Activated CD4-positive, alpha-beta T cell treated with anti-CD3 and anti-CD28 coated beads for 36 hours (primary cell): ENCODE measurements at places on chromosomes 7 and 10. TPM values are rescaled to one million over a fixed set of nuclear protein-coding genes. Genes with fewer than 3 reads are reported as not detected.
A peak's percentile ranks its signal among the peaks of the same experiment; 100 is the strongest.

Gene MICALL2
- total RNA-seq, result 1.9 TPM

Gene ZCCHC24
- 0.53 TPM for total RNA-seq

Gene ASB10
- total RNA-seq, result not detected

Gene OPN1SW
- not detected for total RNA-seq

Gene PHF14
- 40.3 TPM for total RNA-seq

Gene OR2A1
- not detected for total RNA-seq

Gene MIOS
- total RNA-seq, result 45.7 TPM

- H3K36me3 ChIP-seq, result no peaks in the 10 kb centered on the region
- H3K4me1 ChIP-seq, result peaks cover 9% of the 10 kb centered on the region
- H3K27ac ChIP-seq, result no peak overlapping the region
- H3K27me3 ChIP-seq, result no peaks in the 10 kb centered on the region
- H3K4me3 ChIP-seq, result no peak overlapping the region
These were observed 160.6 kb downstream of the LCOR start for GRCh38 chr10:96992721-96993120.

DNA sequence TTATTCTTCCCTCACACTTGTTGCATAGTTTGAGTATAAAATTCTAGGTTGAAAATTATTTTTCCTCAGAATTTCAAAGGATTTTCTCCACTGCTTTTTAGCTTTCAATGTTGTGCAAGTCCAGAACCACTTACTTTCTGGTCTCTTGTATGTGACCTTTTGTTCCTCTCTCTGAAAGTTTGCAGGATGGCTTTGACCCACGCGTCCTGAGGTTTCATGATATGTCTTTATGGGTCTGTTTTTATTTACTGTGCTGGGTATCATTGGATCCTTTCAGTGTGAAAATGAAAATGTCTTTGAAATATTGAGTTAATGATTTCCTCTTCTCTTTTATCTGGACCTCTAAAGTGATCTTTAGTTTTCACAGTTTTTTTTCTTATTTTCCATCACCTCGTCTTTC, 38.5 kb downstream of the C1GALT1 start:
- H3K36me3 ChIP-seq, result peaks cover 40% of the 10 kb centered on the region
- H3K27ac ChIP-seq, result no peak overlapping the region
- DNase-seq, result no peak
- peaks cover 33% of the 10 kb centered on the region for H3K4me1 ChIP-seq

GRCh38 chr7:106855540-106856132, 9.4 kb upstream of the PIK3CG start:
- peaks cover 2% of the 10 kb centered on the region for H3K27me3 ChIP-seq
- peaks cover 3% of the 10 kb centered on the region for H3K4me1 ChIP-seq
- H3K36me3 ChIP-seq, result no peaks in the 10 kb centered on the region
- H3K4me3 ChIP-seq, result no peak overlapping the region

GRCh38 chr7:29122081-29122480, 24.3 kb downstream of the CPVL start:
- H3K4me1 ChIP-seq, result no peaks in the 10 kb centered on the region
- no peak overlapping the region for H3K27ac ChIP-seq
- no peaks in the 10 kb centered on the region for H3K36me3 ChIP-seq
- H3K4me3 ChIP-seq, result no peak overlapping the region

- H3K27ac ChIP-seq, result no peak overlapping the region
- DNase-seq, result no peak
- no peak overlapping the region for H3K4me3 ChIP-seq
- H3K4me1 ChIP-seq, result peaks cover 2% of the 10 kb centered on the region
- H3K27me3 ChIP-seq, result no peaks in the 10 kb centered on the region
These were observed 4.4 kb upstream of the ABHD11 start for GRCh38 chr7:73742753-73743641.

- H3K4me3 ChIP-seq, result no peak overlapping the region
- H3K36me3 ChIP-seq, result no peaks in the 10 kb centered on the region
- peaks cover 7% of the 10 kb centered on the region for H3K4me1 ChIP-seq
- no peak overlapping the region for H3K27ac ChIP-seq
- no peak for DNase-seq
- H3K27me3 ChIP-seq, result peaks cover 2% of the 10 kb centered on the region
These were observed 150.3 kb upstream of the NRP1 start for GRCh38 chr10:33484787-33485186.

GRCh38 chr10:71472912-71473311, 76.2 kb downstream of the CDH23 start:
- no peaks in the 10 kb centered on the region for H3K27me3 ChIP-seq
- no peak overlapping the region for H3K4me3 ChIP-seq
- no peaks in the 10 kb centered on the region for H3K4me1 ChIP-seq
- no peak for DNase-seq

- DNase-seq, result peak; percentile 94
- peak within 1 kb of the TSS; percentile 91 for H3K27ac ChIP-seq
- peak within 1 kb of the TSS; percentile 88 for H3K4me3 ChIP-seq
- peaks cover 37% of the 10 kb centered on the region for H3K4me1 ChIP-seq
These were observed at the start of gene SLC37A3 for GRCh38 chr7:140397784-140398750. Gene SLC37A3 (minus strand): TSS chr7:140398530. CDS start chr7:140382526, 16,004 bp downstream.

DNA sequence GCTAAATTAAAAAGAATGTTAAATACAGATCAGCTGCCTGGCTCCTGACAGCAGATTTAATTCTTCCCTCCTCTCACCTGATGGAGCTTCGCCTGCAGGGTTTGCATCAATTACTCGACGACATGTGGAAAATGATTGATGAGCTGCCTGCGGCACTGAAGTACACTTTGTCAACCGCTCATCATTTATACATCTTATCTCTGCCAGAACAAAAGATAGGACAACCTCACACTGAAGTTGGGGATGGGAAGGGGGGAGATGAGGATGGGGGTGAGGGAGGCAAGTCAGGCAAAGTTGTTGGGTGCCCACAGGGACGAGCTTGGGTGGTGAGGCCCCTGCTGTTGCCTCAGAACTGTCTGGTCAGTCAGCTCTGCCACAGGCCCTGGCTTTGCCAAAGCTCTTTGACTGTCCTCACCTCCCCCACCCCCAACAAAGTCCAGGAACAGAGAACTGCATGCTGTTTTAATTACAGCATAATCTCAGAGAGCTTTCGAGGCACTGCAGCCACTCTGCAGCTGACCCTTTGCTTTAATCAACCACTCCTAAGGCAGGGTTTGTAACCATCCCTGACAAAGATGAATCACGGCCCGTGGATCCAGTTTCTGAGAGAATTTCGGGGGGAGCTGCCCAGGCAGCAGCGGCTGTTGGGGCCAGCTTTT, 702.3 kb downstream of the LRMDA start:
- no peaks in the 10 kb centered on the region for H3K36me3 ChIP-seq
- H3K4me1 ChIP-seq, result no peaks in the 10 kb centered on the region
- no peaks in the 10 kb centered on the region for H3K27me3 ChIP-seq

GRCh38 chr10:126012485-126012884, 116.1 kb downstream of the FANK1 start:
- no peak for DNase-seq
- H3K4me1 ChIP-seq, result peaks cover 6% of the 10 kb centered on the region

- H3K27ac ChIP-seq, result no peak overlapping the region
- peaks cover 17% of the 10 kb centered on the region for H3K36me3 ChIP-seq
- no peak overlapping the region for H3K4me3 ChIP-seq
These were observed 49.9 kb downstream of the BUB3 start for GRCh38 chr10:123204127-123204461.

DNA sequence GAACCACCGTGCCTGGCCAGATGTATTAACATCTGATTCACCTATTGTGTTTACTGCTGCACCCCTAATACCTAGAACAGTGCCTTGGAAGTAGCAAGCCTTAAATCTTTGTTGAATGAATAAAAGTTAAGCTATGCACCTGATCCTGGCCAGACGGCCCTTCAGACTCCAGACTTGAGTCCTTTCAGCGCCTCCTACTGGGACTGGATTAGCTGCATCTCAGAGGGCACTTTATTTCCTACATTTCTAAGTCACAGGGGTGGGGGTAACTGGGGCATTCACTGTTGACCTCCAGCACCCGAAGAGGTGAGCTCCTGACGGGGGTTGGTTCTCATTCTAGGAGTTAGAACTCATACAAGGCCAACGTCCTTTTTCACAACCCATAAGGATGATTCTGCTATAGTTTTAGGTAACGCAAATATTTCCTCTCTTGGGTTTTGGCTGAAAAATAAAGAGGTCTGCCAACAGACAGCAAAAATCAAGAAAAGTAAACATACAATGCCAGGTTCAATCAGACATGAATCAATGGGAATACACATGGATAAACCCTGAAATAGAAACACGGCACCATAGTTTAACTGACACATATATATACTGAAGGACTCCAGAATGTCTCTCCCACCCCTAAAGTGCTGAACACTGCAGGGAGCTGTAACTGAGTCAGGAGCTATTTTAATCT, 48.0 kb upstream of the DLG5 start:
- H3K4me3 ChIP-seq, result no peak overlapping the region
- H3K27ac ChIP-seq, result no peak overlapping the region
- peaks cover 30% of the 10 kb centered on the region for H3K36me3 ChIP-seq
- peak; percentile 20 for DNase-seq
- no peaks in the 10 kb centered on the region for H3K27me3 ChIP-seq

DNA sequence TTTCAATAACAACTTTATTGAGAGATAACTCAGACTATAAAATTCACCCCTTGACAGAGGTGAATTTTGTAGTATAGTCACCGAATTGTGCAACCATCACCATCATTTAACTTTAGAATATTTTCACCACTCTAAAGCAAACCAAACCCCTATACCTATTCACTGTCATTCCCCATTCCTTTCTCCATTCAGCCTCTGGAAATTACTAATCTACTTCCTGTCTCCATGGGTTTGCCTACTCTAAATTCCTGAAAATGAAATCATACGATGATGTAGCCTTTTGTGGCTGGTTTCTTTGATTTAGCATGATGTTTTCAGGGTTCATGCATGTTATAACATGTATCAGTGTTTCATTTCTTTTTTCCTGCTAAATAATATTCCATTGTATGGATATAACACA, 15.6 kb upstream of the LMTK2 start:
- H3K27me3 ChIP-seq, result peaks cover 10% of the 10 kb centered on the region
- H3K36me3 ChIP-seq, result no peaks in the 10 kb centered on the region
- H3K4me1 ChIP-seq, result no peaks in the 10 kb centered on the region
- no peak for DNase-seq
- no peak overlapping the region for H3K27ac ChIP-seq

DNA sequence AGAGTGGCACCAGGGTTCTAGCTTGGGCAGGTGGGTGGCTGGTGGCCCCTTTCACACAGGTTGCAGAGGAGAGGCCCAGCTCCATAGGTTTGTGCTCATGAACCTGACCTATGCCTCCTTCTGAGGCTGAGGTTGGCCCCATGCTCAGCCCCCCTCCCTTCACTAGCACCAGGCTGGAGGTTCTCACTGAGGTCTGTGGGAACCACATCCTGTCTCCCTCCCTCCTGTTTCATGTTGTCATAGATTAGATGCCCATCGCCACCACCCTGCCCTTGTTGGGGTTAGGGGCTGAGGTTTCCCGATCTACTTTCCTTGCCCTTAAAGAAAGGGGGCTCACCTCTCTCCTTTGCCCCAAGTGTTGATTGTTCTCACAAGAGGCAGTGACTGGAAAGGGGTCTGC, 14.7 kb downstream of the NEUROG3 start:
- peak; percentile 27 for DNase-seq
- H3K27ac ChIP-seq, result no peak overlapping the region
- H3K4me1 ChIP-seq, result peaks cover 10% of the 10 kb centered on the region
- peaks cover under 1% of the 10 kb centered on the region for H3K27me3 ChIP-seq
- no peak overlapping the region for H3K4me3 ChIP-seq

DNA sequence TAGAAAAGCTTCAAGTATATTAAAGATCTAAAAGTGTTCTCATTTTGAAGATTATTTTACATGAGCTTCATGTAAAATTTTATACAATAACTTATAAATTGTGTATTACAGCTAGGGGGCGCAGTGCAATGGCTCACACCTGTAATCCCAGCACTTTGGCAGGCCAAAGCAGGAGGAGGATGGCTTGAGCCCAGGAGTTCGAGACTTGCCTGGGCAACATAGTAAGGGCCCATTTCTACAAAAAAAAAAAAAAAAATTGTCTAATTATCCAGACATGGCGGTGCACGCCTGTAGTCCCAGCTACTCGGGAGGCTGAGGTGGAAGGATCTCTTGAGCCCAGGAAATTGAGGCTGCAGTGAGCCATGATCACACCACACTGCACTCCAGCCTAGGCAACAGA, 16.6 kb downstream of the ACBD5 start:
- no peak overlapping the region for H3K4me3 ChIP-seq
- peak; percentile 65 for DNase-seq
- H3K27ac ChIP-seq, result no peak overlapping the region
- peaks cover 17% of the 10 kb centered on the region for H3K36me3 ChIP-seq
- no peaks in the 10 kb centered on the region for H3K27me3 ChIP-seq

DNA sequence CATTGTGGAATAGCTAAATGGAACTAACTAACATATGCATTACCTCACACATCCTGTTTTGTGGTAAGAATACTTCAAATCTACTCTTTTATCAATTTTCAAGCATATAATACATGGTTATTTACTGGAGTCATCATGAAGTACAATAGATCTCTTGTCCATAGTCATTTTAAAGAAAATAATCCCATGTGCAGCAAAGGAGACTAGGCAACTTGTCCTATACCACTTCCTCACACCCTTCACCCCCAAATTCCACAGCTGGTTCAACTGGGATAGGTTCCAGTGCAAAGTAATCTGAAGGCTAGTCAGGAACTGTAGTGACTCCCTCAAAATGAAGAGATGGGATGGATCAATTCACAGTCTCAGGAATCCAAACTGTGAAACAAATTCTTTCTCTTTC, 176.1 kb downstream of the SGMS1 start:
- H3K36me3 ChIP-seq, result peaks cover 28% of the 10 kb centered on the region
- peaks cover 3% of the 10 kb centered on the region for H3K4me1 ChIP-seq
- no peak for DNase-seq
- H3K27ac ChIP-seq, result no peak overlapping the region
- H3K27me3 ChIP-seq, result no peaks in the 10 kb centered on the region

GRCh38 chr10:3874990-3875841, 90.2 kb upstream of the KLF6 start:
- DNase-seq, result no peak
- H3K4me3 ChIP-seq, result peak overlapping the region; percentile 38
- H3K36me3 ChIP-seq, result peaks cover 2% of the 10 kb centered on the region
- no peaks in the 10 kb centered on the region for H3K27me3 ChIP-seq

DNA sequence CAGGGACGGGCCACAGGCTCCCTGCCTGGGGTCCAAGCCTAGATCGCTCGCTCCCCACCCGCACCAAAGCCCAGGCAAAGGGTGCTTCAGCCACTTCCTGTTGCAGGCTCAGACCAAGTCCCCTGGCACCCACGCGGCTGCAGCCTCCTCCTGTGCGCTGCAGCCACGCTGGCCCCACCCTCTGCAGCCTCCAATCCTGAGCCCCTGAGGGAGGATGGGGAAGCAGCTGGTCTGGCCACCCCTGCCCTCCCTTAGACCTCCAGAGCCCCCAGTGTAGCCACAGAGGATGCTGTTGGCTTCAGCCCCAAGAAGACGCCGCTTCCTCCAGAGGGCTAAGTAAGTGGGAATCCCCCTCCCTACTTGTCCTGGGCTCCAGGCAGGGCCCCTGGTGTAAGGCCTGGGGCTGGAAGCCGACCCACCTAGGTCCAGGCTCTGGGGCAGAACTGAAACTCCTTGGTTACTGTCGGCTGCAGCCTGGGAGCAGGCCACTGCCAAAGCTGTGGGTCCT, 9.4 kb downstream of the LIMK1 start:
- peaks cover 8% of the 10 kb centered on the region for H3K36me3 ChIP-seq
- H3K27me3 ChIP-seq, result no peaks in the 10 kb centered on the region
- no peak overlapping the region for H3K4me3 ChIP-seq
- no peak overlapping the region for H3K27ac ChIP-seq
